Endothelial cell of coronary artery (primary cell): ENCODE measurements at places on chromosomes 4 and X. TPM values are rescaled to one million over a fixed set of nuclear protein-coding genes. Genes with fewer than 3 reads are reported as not detected.

Gene HSD17B13
- under 0.01 TPM in 1 of 2 replicates, not detected in the other for total RNA-seq

Gene GABRA4
- total RNA-seq, result not detected in 2 replicates

Gene SLC10A4
- not detected in 2 replicates for total RNA-seq

Gene IGSF1
- under 0.01 and 0.09 TPM in 2 replicates for total RNA-seq

Gene CITED1
- total RNA-seq, result 0.38 TPM in 1 of 2 replicates, not detected in the other

Gene SCML2
- total RNA-seq, result 0.94 and 1.3 TPM in 2 replicates

Gene MBTPS2
- 3.8 and 6.9 TPM in 2 replicates for total RNA-seq

Gene CORIN
- 0.09 and 1.9 TPM in 2 replicates for total RNA-seq

Gene ASB9
- total RNA-seq, result 7.6 and 14.4 TPM in 2 replicates

Gene NXF2
- total RNA-seq, result not detected in 2 replicates

Gene STATH
- not detected in 2 replicates for total RNA-seq

Gene SLC4A4
- under 0.01 and 0.66 TPM in 2 replicates for total RNA-seq

Gene CXCL3
- 0.54 and 0.94 TPM in 2 replicates for total RNA-seq

Gene DGKK
- total RNA-seq, result not detected in 2 replicates

Gene ALB
- total RNA-seq, result not detected in 2 replicates

Gene CXorf38
- total RNA-seq, result 10.3 and 11.1 TPM in 2 replicates

Gene GRK4
- total RNA-seq, result 4.1 and 4.4 TPM in 2 replicates

Gene ZCCHC18
- 1.6 and 1.8 TPM in 2 replicates for total RNA-seq

Gene PRKG2
- total RNA-seq, result 0.09 TPM in 1 of 2 replicates, not detected in the other

Gene ART3
- under 0.01 TPM in 1 of 2 replicates, not detected in the other for total RNA-seq
